Stimulated activated CD4-positive, alpha-beta T cell treated with anti-CD3 and anti-CD28 coated beads, Interleukin-1b, Interleukin-23, amount 100 ng/mL, for 48 hours (primary cell): ENCODE measurements at places on chromosomes 12 and 14.
A peak's percentile ranks its signal among the peaks of the same experiment; 100 is the strongest.

DNA sequence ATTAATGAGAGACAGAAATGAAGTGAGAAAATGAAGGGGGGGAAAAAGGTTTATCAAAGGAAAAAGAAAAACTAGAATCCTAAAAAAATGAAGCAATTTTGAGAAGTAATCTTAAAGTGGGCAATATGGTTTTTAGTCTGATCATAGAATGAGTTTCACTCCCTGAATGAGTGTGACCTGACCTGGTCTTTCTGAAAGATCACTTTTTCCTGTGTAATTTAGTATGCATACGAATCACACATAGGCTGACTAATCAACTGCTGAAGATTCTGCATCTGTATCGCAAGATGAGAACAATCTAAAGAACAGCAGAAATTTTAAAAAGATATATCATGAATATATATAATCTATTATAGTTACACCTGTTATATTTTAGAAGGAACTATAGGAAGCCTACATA, 11.3 kb downstream of the GNPTAB start:
- DNase-seq: no peak

DNA sequence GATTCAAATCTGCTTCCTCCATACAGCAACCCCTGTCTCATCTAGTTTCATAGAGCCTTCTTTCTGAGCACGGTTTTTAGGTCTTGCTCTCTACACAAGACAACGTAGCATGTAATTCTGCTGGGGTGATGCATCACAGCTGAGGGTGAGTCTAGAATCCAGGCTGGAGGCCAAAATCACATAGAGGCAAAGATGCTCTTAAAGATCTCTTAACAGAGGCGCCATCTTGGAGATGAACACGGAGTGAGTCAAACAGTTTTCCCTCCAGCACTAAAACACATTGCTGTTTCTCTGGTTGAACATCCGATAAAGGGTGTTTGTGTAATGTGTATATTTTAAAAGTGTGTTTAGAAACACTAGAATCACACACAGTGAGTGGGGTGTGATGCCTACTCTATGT, 78.9 kb downstream of the NOS1 start:
- DNase-seq: no peak

DNA sequence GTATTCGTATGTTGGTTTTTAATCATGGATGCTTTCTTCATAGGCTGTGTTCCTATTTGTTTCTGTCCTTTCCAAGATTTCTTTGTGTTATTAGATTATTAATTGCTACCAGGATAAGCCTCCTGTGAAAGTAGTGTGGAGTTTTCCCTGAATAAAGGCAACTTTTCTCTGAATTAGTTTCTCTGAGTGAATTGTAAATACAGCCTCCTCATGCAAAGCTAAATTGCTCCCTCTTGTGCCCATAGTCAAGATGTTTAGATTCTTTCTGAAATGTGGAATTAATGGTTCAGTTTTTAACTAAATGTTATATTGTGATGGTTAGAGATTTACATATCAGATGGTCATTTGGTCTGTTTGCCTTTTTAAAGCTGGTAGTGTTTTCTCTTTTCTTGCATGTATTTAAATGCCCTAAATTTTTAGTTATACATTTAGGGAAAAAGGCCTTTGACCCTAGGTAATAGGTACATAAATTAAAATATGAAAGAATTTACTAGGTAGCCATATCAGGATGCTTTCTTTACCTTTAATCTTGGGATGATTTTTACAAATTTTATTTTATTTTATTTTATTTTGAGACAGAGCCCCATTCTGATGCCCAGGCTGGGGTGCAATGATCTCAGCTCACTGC, 8.9 kb downstream of the APAF1 start:
- no peak for DNase-seq

DNA sequence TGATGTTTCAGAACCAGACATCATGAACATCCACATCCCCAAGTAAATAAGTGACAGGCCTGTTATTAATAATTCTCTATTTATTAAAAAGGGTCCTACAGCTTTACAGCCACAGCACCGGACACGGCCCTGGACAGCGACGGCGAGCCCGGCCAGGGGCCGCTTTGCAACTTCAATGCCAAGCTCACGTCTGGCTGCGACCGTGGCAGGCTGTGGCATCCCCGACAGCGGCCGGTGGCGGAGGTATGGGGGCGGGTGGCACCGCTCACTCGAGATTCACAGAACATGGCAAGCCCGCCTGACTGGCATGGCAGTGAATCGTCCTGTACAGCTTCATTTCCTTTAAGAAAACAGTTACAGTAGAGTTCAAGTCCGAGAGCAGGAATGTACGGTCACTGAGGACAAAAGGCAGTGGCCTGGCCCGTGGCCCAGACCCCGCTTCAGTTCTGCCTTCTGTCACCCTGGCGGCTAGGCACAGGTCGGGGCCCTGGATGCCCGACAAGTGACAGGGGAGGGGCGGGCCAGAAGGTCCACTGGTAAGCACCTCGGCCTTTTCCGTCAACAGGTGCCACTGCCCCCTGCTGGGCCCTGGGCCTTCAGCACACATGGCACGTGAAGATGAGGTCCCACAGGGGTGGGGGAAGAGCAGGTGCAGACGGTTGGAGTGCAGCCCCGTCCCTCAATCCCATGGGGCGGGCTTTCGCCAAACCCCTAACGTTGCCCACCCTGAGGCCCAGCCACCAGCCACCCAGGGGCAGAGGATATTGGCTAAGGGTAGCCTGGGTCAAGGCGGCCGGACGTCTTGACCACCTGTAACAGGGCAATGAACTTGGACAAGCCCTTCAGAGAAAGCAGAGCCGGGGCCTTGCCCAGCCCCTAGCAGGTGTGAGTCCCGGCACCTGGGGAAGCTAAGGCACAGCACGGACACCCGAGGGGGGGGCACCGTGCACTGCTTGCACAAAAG, 30.3 kb downstream of the HIP1R start:
- DNase-seq: no peak

- peak; percentile 8 for DNase-seq
Observed at GRCh38 chr14:81435391-81436295, 35.5 kb upstream of the STON2 start.

GRCh38 chr12:50514526-50515276, 9.9 kb downstream of the DIP2B start:
- DNase-seq: no peak

GRCh38 chr14:27427796-27428195, 830.0 kb upstream of the NOVA1 start:
- no peak for DNase-seq

DNA sequence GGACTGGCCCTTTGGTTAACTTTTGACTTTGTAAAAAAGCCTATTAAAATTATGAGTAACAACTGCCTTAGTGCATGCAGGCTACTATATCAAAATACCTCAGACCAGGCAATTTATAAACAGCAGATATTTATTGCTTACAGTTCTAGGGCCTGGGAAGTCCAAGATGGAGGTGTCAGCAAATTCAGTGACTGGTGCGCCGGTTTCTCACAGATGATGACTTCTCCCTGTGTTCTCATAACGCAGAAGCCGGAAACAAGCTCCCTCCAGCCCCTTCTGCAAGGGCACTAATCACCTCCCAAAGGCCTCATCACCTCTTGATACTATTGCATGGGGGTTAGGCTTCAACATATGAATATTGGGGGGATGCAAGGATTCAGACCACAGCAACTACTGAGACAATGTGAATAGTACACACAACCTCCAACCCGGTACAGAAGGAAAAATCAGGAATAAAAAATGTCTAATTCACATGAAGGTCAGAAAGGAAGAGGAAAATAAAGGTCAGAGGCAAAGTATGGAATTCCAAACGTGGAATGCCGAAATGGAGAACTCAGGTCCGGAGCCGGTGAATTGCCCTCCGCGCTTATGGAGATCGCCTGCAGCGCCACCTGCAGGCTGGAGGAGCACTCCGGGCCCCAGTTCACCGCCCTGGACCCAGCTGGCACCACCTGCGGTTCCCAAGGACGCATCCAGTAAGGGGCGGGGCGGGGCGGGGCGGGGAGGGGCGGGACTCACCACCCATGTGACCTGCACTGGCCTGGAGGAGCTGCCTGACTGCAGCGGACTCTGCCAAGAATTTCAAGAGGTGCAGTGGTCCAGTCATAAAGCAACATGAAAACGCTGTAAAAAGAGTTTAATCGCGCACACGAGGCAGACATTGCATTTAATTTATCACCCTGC, 203.4 kb downstream of the KIF26A start:
- DNase-seq: peak; percentile 51

DNA sequence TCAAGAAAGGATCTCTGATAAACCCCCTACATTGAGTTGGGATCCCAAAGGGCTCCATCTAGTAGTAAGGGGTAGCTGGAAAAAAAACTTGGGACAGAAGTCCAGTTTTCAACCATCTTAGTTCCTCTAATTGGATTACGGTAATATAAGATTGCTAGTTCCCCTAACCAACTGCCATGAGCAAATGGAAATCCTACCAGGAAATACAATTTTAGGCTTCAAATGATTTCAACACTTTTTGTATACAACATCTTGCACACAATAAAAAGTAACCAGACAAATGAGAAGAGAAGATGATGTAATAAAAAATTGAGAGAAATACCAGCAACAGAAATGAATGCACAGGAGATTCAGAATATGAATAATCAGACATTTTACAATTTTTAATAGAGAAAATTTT, 73.0 kb downstream of the TSHR start:
- no peak for DNase-seq

GRCh38 chr14:37932481-37932880, 275.2 kb upstream of the SSTR1 start:
- no peak for DNase-seq
